ENCODE measurements at places on chromosomes 7 and 10. TPM values are rescaled to one million over a fixed set of nuclear protein-coding genes. Genes with fewer than 3 reads are reported as not detected.

The DEPP1 gene
- 32.2 TPM for total RNA-seq

DNA sequence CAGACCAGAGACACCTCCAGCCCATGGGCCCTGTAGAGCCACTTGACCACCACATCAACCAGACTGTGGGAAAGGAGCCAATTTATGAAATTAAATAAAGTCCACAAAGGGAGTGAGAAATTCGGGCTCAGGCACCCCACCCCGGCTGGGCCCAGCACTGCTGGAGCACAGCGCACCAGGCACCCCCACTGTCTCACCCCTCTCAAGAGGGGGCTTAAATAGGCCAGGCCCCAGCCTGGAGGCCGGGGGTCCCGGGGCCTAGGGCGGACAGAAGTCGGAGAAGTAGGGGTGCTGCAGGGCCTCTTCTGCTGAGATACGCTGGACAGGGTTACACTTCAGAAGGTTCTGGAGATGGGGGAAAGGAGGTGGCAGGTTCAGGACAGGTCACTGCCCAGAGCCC is 3.9 kb downstream of the CDK5 start:
- DNase-seq: no peak

DNA sequence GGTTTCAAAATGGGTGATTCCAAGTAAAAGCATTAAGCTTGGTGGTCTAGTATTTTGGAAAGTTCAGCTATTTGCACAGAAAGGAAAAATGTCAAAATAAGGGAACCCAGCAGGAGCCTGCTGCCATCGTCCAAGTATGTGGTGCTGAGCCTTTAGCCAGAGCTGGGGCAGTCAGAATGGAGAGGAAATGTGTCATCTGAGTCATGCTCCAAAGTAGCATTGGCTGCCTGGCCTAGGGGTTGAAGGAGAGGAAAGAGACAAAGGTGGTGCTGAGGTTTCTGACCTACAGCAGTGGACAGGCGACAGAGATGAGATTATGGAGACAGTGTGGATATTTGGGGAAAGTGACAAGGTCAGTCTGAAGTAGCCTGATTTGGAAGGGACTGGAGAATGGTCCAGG is 103.9 kb downstream of the PLCE1 start:
- DNase-seq: no peak

- DNase-seq: no peak
These were observed 976 bp downstream of the ABCF2 start for GRCh38 chr7:151225948-151226510.

DNA sequence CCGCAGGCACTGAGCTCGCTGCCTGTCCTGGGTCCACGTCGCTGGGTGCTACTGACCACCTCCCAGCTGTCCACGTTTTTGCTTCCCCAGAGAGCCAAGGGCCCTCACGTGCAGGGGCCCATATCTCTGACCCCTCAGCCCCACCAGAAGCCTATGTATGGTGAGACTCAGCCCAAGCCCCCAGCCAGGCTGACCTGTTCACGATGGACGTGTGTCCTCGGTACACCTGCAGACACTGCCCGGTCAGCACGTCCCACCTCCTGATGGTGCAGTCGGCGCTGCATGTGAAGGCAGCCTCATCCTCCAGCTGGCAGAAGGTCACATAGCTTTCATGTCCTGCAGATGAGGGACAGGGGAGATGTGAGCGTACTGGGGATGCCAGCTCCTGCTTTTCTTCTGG is 9.9 kb downstream of the WDR86 start:
- DNase-seq: no peak

All from left ventricle myocardium superior (tissue), 1 donor.